ENCODE measurements at places on chromosomes 4 and X.

DNA sequence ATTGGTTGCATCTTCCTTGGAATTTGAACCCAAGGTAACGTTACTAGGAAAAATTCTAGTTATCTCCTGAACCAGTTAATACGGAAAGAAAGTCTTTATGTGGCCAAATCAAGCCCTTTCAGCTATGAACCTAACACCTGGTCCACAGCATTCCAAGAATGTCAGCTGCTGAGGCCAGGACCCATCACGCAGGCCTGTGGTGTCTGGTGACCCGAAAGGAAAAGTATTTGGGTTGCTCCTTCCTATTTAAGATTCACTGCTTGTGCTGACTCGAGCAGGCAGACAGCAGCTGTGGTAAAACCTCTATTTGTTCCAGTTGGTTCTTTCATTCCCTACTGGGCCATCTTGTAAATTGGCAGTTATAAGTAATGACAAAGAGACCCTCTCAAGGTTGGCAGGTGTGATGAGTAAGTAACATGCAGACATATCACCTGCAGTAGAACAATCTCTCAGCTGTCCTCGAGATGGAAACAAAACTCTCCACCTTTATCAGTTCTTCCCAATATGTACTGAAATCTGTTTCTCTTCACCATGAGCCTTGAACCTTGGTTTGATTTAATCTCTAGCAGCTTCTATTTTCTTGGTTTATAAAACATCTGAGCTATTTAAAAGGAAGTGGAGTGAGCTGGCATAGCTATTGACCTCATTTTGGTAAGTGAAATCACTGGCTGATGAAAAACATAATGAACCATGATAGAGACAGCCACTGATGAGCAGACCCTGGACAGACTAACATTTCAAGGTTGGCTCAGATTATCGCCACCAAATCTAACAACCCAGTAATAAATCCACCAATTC lies 182.1 kb upstream of the SMIM31 start:
- no peak for DNase-seq

DNA sequence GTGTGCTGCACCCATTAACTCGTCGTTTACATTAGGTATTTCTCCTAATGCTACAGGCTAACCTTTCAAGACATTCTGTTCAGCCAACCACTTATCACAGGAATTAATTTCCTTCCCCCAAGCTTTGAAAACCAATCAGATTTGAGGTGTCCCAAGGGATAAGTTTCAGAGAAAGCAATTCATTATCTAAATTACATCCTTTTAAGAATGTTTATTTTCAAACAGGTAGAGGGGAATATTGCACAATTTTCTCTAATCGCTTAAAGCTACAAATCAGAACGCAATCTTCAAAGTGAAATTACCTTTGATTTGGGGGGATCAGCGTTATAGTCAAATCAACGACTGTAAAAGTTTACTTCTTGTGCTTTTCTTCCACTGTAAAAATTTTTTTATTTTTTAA lies 1.6 kb downstream of the CLOCK start:
- DNase-seq: peak; percentile 21

- no peak for DNase-seq
Measured at GRCh38 chrX:74419864-74420195, 1.5 kb upstream of the SLC16A2 start.

DNA sequence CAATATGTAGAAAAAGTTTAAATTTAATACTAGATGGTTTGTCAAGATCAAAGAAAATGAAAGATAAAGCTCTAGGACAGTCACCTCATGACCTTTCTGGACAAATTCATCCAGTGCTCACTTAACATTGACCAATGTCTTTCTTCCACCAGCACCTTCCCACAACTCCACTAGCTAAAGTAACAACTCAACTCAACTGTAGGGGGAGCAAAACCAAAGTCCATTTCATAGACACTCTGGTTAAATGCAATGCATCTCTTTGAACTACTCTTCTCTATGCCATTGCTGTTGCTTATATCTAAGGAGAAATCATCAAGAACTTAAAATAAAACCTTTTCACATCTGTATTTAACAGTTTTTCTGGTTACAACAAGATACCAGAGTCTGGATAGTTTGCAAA lies 25.1 kb downstream of the UGT2B4 start:
- DNase-seq: no peak

DNA sequence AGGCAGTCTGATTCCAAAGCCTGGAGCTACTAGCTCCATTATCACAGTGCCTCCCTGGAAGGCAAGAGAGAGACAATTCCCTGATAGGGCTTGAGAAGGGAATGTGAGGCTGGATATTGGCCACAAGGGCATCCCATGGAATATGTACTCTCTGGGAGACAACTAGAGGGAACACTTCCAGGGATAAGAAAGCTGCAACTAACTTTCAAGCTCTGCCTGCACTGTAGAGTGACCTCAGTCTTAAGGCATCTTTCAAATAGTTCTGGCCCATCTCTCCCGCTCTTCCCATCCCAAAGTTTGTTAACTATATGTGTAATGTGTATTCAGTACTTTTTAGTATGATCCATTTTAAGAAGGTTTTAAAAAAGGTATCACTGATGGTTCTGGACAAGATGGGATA lies 13.1 kb upstream of the RNF212 start:
- DNase-seq: no peak

DNA sequence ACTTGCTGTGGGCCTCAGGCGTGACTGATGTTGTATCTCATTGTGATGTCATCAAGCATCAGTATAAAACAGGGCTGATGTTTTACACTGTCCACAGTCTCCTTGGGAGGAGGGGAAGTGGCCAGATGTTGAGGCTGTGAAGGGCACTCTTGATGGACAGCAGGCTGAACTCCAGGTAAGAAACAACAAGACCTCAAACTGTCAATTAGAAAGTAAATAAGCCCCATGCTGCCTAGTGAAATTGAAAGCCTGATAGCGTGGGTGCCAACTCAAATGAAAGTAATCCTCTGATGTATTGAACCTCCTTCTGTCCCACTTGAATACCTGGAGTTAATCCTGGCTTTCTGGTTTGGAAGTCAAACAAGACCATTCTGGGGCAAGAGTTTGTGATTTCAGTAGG lies 19.7 kb downstream of the VSIG1 start:
- no peak for DNase-seq

GRCh38 chr4:111854494-111855087 lies 290.7 kb upstream of the FAM241A start:
- peak; percentile 40 for DNase-seq

DNA sequence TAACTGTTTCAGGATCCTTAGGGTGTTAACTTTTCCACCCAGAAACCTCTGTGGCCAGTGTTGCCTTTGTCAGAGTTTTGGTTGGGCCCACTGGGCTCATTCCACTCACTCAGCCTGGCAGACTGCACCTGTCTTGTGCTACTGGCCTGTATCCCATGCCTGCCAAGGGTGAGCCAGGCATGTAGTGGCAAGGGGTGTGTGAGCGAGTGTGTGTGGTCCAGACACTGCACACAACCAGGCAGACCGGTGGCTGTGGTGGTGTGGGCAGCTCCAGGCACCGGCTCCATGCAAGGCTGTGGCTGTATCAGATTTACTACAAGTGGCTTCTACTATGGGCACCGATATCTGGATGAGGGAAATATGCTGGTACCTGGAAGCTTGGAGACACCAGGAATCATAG lies 394.6 kb upstream of the DMD start:
- no peak for DNase-seq

- DNase-seq: no peak
Measured at GRCh38 chr4:7384003-7384928, 50.5 kb downstream of the PSAPL1 start.

DNA sequence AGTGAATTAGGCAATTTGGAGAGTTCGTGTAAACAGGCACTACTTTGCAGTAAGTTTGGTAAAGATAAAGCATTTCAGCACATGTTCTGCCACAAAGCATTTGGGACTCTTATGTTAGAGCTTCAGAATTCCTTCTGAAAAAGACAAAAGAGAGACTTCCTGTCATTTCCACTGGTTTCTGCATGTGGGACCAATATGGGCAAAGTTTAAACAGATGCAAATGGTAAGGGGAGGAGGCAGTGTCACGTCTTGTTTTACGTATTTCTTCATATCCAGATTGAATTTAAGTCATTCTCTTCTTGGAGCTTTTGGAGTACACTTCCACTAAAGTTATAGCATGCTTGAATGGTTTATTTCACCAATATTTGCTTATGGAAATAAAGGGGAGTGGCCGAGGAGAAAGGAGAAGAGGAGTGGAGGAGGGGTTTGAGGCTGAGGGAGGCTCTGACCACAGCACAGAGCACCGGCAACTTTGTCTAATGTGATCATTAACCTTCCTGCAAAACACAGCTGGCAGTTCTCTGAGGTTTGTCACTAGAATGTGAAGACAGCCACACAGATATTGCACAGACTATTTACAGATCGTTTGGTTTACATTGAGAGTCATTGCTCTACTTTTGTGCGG lies at the start of gene APELA:
Gene APELA (plus strand): TSS at position 479 of the 625 bp plus-strand sequence. CDS start 154 bp downstream, outside the sequence.
- no peak for DNase-seq

DNA sequence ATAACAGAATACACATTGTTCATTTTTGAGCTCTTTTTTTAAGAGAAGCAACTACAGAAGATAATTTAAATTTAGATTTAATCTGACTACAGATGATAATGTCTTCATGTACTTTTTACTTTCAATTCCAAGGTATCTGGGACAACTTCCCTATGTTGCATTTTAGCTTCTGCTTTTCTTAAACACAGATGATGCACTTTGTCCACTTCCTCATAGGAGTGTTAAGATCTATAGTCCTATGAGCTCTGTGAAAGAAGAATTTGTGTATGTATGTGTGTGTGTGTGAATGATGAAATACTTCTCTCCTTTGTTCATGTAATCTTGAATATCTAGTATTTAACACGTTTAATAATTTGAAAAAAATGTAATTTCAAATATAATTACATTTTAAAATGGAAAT lies 5.3 kb upstream of the FHIP1A start:
- no peak for DNase-seq

DNA sequence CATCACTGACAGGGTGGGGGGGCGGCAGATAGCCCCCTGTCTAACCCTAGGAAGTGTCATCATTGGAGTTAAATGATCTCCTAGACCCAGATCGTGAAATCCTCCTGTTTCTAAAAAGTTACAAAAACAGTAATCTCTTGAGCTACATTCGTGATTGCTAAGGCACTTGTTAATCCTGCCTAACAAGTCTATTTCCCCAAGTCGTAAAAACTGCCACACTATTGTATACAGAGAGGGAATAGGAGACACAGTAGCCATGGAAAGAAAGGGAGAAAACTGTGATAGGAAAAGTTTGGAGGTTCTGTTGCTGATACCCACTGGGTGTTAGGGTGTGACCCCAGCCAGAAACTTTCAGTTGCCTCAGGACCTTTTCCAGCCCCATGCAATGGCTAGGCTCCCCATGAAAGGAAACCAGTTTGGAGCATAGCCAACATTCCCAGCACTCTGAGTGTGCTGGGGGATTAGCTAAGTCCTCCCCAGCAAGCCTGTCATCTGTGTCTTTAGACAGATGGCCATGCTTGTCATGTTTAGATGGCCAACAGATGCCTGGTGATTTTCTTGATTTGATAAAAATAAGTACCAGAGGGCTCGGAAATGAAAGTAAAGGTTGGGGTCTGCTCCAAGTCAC lies 63.3 kb upstream of the ANXA10 start:
- DNase-seq: no peak

- no peak for DNase-seq
Measured at GRCh38 chrX:84078991-84079390, 109.0 kb downstream of the RPS6KA6 start.

DNA sequence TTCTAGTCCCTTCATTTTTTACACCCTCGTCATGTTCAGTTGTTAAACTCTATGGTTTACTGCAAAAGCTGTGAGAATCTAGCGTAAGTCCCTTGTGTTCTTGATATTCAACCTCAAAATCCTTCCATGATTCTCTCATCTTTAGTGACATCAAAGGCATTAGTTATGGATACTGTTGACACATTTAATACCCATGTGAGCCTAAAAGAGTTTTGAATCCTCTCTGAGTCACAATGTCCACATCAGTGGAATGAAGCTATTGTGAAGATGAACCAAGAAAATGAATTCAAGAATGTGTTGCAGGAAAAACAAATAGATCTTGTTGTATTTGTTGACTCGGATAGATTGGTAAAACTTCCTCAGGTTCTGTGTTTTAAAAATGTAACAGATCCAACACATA lies 394.7 kb upstream of the ATOH1 start:
- DNase-seq: no peak

DNA sequence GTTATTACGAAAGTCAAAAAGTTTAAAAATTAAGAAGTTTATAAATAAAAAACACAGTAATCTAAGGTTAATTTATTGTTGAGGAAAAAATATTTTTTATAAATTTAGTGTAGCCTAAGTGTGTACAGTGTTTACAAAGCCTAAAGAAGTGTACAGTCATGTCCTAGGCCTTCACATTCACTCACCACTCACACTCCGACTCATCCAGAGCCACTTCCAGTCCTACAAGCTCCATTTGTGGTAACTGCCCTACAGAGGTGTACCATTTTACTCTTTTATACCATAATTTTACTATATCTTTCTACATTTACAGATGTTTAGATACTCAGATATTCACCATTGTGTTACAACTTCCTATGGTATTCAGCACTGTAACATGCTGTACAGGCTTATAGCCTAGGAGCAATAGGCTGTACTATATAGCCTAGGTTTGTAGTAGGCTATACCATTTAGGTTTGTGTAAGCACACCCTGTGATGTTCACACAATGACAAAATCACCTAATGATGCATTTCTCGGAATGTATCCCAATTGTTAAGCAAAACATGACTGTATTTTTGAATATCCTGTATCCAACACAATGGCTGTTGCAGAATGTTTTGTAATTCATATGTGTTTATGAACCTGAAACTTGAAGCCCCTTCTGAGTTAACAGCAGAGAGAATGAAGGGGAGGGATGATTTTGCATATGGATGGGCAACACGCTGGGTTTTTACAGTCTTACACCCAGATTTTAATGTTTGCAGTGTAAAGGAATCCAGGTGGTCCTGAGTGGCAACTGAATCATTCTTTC lies 3.1 kb downstream of the PPBP start:
- no peak for DNase-seq

- no peak for DNase-seq
Measured at GRCh38 chrX:95539041-95539440, 1145.6 kb upstream of the DIAPH2 start.

- DNase-seq: no peak
Measured at GRCh38 chrX:40299641-40300046, 201.9 kb upstream of the BCOR start.

DNA sequence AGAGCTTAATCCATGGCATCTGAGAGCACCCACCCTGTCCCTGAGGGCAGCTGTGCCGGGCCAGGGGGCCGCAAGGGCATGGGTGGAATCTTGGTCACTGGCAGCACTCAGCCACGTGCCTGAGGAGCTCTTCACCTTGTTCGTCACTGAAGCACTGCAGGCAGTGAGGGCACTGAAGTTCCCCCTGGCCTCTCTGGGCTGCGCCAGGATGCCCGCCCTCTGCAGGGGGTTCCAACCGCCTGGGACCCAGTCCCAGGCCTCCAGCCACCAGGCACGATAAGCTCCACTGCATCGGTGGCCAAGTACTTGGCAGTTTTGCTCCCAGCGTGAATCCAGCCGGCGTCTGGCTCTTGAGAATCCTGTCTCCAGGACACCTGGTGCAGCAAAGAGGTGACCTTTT lies 96.4 kb upstream of the MED14 start:
- DNase-seq: no peak

GRCh38 chrX:135000516-135000915 lies 9.7 kb downstream of the SMIM10 start:
- DNase-seq: no peak

- DNase-seq: no peak
Measured at GRCh38 chr4:169601016-169601771, 11.2 kb downstream of the NEK1 start.

- peak; percentile 53 for DNase-seq
Measured at GRCh38 chr4:87151730-87152129, 68.7 kb downstream of the KLHL8 start.

Data from lung microvascular endothelial cell (primary cell).